SK-N-SH (cell line): ENCODE measurements at places on chromosomes 6 and 20. TPM values are rescaled to one million over a fixed set of nuclear protein-coding genes. Genes with fewer than 3 reads are reported as not detected.

The TTLL9 gene
- polyA plus RNA-seq: 0.23 and 0.32 TPM in 2 replicates

The BIRC7 gene
- not detected in 2 replicates for polyA plus RNA-seq

The DEFB129 gene
- polyA plus RNA-seq: not detected in 2 replicates

The TP53TG5 gene
- polyA plus RNA-seq: not detected in 2 replicates

DNA sequence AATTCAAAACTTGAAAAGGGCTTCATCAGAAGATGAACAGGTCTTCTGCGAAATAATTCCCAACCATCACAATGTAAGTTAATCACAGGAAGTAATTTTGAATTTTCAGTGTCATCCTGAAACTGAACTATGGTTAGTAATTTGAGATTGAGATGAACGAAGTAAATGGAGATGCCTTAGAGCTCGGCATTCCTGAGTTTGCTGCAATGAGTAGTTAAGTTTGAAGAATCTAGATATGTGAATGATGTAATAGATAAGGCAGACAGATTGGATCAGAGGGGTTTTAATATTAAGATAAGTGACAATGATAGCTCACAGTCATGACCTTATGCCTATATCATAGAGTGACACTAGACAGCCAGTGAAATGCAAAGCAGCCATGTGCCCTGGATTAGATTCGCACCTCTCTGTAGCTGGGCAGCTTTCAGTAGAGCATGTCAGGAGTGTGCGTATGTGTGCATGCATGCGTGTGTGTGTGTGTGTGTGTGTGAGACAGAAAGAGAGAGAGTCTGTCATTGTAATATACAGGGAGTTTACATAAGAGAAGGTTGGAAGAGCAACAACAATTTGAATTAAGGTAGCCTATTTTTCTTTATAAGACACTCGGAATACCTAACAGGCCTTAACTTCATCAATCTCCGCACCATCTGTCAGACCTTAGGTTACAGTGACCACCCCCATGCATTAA, 233.0 kb downstream of the GMPR start:
- no peaks in the 10 kb centered on the region; the same call in 1 of the 2 replicates for H3K36me3 ChIP-seq
- no peaks in the 10 kb centered on the region; the same call in 1 of the 2 replicates for H3K4me1 ChIP-seq
- H3K4me3 ChIP-seq: no peak overlapping the region
- H3K27ac ChIP-seq: no peak overlapping the region
- H3K27me3 ChIP-seq: no peaks in the 10 kb centered on the region
- no peak for DNase-seq

DNA sequence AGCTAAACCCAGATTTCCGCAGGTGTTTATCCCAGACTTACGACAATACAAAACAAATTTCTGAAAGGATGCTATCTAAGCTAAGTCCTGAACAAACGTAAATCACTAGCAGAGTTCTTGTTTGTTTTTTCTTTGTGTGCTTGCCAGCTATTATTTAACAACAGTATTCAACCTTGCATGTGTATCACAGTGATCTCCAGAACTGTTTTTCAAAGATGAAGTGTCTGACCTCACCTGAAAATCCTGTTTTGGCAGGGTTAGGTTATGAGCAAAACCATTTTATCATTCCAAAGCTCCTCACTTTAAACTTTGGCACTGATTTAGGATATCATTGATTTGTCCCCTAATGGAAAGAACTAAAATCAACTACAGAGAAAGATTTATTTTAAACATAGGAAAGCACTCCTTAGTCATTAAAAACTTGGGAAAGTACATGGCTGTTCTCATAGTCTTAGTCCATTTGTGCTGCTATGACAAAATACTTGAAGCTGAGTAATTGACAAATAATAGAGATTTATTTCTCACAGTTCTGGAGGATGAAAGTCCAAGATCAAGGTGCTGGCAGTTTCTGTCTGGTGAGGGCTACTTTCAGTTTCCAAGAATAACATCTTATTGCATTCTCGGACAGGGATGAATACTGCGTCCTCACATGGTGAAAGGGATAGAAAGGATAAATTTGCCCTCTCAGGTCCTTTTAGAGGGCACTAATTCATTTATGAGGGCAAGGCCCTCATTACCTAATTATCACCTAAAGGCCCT, 20.8 kb upstream of the BMP5 start:
- no peaks in the 10 kb centered on the region for H3K36me3 ChIP-seq
- no peak for DNase-seq
- H3K4me3 ChIP-seq: no peak overlapping the region
- H3K27me3 ChIP-seq: no peaks in the 10 kb centered on the region
- no peaks in the 10 kb centered on the region for H3K4me1 ChIP-seq

DNA sequence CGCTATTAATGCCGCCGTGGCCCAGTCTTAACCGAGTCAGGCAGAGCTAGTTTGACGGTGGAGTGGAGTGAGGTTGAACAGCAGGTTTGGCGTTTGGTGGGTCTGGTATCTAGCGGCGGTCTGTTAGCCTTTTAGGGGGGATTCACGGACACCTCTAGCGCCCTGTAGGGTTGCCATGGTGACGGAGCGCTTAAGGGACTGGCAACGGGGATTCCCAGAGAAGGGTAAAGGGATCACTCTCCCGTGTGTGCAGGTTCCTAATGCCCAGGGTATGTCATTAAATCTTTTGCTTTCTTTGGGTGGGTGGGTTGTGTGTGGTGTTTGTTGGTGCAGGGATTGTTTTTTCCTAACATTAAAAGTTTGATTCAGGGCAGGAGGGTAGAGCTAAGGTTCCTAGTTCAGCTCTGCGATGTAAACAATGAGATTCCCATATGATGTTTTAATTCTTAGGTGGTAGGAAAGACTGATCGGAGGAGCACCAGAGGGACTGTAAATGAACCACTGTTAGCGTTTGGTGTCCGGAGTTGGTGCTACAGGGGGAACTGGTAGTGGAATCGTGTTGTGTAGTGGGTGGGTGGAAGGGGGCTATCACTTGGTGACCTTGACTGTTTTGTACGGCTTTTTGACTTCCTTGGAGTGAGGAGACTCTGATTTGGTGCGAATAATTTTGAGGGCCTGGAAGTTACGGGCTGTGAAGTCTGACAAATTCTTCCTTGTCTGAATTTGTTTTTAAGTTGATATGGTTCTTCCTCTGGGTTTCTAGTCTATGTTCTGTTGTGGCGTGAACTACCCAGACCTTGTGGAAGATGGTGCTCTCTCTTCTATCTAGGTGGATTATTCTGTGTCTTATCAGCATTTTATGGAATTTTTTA, 5.0 kb downstream of the BRD2 start:
- H3K27me3 ChIP-seq: no peaks in the 10 kb centered on the region
- H3K36me3 ChIP-seq: peaks cover 57% of the 10 kb centered on the region
- peak overlapping the region; percentile 74 for H3K27ac ChIP-seq
- no peak for DNase-seq

- H3K27me3 ChIP-seq: no peaks in the 10 kb centered on the region
- no peak overlapping the region for H3K27ac ChIP-seq
- H3K36me3 ChIP-seq: no peaks in the 10 kb centered on the region
Observed at GRCh38 chr6:20919677-20920385, 385.6 kb downstream of the CDKAL1 start.

GRCh38 chr6:154536999-154537398, 26.5 kb upstream of the CNKSR3 start:
- no peaks in the 10 kb centered on the region for H3K36me3 ChIP-seq
- H3K27ac ChIP-seq: no peak overlapping the region
- no peak for DNase-seq
- no peak overlapping the region for H3K4me3 ChIP-seq

DNA sequence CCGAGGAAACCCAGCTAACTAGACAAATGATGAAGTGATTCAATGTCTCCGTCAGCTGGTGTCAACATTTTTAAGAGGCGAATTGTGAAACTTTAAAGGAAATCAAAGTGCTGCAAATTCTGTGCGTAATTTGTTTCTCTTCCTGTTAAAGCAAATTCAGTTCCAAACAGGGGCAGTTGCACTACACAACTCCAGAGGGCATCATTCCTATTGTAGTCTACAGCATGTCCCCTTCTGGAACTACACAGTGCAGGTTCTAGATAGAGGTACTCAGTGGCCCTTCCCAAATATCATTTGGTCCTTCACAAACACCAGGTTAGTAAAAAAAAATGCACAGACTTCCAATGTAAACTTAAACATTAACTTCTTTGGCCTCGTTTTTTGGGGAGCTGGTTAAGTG, 38.3 kb upstream of the SMLR1 start:
- no peak overlapping the region for H3K4me3 ChIP-seq
- no peak overlapping the region for H3K27ac ChIP-seq
- no peak for DNase-seq
- H3K4me1 ChIP-seq: no peaks in the 10 kb centered on the region
- no peaks in the 10 kb centered on the region for H3K36me3 ChIP-seq
